ENCODE measurements at places on chromosomes 13 and 19.

DNA sequence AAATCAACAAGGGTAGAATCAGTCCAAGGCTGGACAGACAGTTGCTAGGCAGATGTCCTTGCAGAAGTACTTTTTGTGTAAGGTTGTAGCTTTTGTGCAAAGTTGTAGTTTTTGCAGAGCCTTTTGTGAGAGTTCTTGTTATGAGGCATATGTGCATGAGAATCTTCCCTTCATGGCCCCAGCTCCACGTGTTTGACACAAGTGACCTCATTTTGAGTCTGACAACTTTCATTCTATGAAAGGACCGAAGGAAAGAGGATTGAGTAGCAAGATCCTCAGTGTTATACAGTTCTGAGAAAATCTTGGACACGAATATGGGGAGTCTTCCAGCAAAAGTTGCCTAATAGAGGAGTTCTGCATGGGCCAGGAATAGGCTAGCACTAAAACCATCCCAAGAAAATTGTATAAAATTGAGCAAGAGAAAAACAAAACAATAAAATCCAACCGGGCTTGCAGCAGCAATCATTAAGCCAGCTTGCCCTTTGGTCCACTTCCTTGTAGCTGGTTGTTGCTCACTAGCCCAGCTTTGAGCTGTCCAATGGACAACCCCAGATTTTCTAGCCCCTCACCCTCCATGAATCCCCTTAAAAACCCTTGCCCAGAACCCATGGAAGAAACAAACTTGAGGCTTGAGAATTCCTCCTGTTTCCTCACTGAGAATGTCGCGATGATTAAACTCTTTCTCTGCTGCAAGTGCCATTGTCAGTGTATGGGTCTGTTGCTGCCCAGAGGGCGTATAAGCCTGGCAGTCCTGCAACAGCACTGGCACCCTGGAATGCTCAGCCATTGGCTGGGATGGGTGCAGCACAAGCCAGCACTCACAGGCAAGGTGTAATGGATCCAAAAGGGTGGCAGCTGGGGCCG lies 6.5 kb downstream of the EPSTI1 start:
- DNase-seq = no peak

DNA sequence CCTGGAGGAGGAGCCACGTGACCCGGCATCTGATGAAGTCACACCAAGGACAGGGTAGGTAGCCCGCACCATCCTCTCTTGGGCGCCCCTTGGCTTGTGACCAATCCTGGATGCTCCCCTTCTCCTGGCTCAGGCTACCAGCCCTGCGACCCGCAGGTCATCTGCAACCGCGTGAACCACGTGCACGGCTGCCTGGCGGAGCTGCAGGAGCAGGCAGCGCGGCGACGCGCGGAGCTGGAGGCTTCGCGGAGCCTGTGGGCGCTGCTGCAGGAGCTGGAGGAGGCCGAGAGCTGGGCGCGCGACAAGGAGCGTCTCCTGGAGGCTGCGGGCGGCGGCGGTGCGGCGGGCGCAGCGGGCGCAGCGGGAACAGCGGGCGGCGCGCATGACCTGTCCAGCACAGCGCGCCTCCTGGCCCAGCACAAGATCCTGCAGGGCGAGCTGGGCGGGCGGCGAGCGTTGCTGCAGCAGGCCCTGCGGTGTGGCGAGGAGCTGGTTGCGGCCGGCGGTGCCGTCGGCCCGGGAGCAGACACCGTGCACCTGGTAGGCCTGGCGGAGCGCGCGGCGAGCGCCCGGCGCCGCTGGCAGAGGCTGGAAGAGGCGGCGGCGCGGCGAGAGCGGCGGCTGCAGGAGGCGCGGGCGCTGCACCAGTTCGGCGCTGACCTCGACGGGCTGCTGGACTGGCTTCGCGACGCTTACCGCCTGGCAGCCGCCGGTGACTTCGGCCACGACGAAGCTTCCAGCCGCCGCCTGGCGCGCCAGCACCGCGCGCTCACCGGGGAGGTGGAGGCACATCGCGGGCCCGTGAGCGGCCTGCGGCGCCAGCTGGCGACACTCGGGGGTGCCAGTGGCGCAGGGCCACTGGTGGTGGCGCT lies 45.9 kb downstream of the SPTBN4 start:
- no peak for DNase-seq

- no peak for DNase-seq
These were observed 117.6 kb upstream of the SPRY2 start for GRCh38 chr13:80458543-80458942.

GRCh38 chr19:5955636-5955935 lies 22.4 kb downstream of the RANBP3 start:
- DNase-seq = no peak

GRCh38 chr19:10295305-10295846 lies 5.6 kb downstream of the ICAM5 start:
- no peak for DNase-seq

All from activated CD4-positive, alpha-beta T cell treated with anti-CD3 and anti-CD28 coated beads for 24 hours (primary cell).